Pons (tissue), 1 donor: ENCODE measurements at places on chromosomes 12 and 14.
A peak's percentile ranks its signal among the peaks of the same experiment; 100 is the strongest.

- no peak for DNase-seq
Measured at GRCh38 chr12:76275511-76276093, 72.6 kb downstream of the BBS10 start.

- no peak for DNase-seq
Measured at GRCh38 chr12:69052613-69053408, 119.8 kb upstream of the CPM start.

DNA sequence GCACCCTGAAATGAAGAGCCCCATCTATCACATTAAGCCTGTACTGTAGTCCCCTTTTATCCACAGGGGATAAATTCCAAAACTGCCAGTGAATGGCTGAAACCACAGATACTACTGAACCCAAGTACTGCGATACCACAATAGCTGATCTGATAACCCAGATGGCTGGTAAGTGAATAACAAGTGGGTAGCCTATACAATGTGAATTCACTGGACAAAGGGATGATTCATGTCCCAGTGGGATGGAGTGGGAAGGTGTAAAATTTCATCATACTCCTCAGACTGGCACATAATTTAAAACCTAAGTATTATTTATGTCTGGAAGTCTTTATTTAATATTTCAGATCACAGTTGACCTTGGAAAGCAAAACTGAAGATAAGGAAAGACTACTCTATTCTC lies 201.3 kb downstream of the GPHN start:
- DNase-seq, result peak; percentile 69

DNA sequence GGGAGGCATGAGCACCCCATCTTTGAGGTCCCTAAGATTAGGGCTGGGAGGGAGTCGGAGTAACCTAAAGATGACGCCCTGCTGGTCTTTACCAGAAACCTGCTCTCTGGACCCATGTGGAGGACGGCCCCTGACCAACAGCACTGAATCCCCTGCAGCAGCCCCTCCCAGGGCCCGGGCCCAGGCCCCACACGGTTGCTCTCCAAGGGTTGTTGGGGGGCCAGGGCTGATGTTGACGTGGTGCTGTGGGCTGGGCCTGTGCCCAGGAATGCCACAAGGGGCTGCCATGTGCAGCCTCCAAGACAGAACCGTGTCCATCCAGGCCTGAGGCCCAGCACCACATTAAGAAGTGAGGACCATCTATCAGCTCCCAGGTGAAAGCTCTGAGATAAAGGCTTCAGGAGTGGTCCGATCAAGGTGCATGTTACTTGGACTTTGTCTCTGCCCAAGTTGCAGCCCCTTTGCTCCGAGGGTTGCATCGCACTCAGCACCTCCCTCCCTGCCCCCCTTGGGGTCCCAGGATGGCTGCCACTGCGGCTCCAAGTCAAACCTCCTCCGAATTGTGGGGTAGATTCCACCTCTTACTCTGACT lies 29.6 kb downstream of the LRCOL1 start:
- DNase-seq, result no peak

DNA sequence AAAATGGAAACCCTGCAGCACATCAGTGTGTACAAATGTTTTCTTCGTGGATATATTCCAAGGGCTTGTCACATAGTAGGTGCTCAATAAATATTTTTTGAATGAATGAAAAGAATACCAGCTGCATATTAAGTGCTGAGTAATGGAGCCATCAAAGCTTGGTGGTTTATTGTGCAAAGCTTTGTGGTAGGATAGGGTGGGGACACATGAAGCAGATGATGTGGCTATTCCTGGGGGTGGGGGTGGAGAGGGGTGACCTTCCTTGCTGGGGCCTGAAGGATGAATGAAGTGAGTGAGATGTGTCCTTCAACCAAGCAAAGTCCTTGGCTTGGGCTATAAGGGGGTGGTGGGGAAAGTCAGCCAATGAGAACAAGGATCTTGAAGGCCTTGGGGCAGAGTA lies 4.3 kb upstream of the KRT81 start:
- no peak for DNase-seq

DNA sequence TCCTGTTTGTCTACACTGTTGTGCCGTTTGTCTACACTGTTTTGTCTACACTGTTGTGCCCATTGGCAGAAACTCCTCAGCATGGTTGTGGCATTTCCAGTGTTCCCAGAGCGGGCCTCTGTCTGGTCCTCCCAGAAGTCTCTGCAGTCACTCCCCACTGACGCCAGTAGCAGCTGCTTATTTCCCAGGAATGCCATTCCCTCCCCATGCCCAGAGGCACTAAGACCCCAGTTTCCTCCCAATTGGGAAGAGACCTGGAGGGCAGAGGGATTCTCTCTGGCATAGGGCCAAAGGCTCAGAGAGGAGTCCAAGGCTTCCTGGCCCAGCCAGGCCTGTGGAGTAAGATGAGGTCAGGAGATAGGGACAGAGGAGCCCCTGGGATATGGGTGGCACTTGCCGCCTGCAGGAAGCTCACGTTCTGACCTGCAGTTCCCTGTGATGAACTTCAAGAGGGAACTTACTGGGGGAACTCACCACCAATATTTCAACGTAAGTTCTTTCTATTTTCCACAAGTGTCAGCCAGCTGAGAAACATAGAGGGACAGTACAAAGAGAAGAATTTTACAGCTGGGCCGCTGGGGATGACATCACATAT lies 69.1 kb downstream of the TNFAIP2 start:
- no peak for DNase-seq

DNA sequence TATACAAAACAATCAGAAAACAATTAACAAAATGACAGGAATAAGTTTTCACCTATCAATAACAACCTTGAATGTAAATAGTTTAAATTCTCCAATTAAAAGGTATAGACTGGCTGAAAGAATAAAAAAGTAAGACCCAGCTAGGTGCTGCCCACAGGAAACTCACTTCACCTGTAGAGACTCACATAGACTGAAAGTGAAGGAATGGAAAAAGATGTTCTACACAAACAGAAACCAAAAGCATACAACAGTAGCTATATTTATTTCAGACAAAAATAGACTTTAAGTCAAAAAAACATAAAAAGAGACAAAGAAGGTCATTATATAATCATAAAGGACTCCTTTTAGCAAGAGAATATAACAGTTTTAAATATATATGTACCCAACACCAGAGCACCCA lies 152.4 kb upstream of the PWP1 start:
- DNase-seq, result no peak

- no peak for DNase-seq
Measured at GRCh38 chr12:14402697-14403096, 37.2 kb downstream of the ATF7IP start.

DNA sequence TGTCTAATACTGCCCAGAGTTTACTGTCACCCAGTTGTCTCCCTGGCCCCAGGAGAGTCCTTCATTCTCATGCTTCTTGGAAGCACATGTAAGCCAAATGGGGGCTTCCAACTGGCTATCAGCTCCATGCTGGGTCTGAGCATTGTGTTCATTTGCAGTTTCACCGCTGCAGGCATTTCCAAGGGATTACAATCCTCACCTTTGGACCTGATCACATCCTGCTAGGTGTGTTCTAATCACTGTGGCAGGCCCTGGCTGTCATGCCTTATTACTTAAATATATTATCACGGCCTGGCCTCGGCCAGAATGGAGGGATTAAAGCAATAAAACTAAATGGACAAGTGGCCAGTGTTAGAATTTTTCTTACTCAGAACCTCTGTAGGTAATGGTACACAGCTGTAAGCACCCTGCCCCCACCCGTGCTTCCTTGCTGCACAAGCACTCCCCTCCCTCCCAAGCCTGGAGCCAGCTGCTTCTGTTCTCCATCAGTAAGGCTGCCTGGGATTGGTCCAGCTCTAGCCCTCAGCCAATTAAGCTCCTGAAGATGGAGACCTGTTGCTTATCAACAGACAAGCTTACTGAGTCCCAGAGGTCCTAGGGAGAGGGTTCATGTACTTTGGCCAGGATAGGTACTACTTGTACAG lies 175.9 kb upstream of the RBM19 start:
- no peak for DNase-seq

- no peak for DNase-seq
Measured at GRCh38 chr12:91307957-91308670, 125.5 kb upstream of the DCN start.

DNA sequence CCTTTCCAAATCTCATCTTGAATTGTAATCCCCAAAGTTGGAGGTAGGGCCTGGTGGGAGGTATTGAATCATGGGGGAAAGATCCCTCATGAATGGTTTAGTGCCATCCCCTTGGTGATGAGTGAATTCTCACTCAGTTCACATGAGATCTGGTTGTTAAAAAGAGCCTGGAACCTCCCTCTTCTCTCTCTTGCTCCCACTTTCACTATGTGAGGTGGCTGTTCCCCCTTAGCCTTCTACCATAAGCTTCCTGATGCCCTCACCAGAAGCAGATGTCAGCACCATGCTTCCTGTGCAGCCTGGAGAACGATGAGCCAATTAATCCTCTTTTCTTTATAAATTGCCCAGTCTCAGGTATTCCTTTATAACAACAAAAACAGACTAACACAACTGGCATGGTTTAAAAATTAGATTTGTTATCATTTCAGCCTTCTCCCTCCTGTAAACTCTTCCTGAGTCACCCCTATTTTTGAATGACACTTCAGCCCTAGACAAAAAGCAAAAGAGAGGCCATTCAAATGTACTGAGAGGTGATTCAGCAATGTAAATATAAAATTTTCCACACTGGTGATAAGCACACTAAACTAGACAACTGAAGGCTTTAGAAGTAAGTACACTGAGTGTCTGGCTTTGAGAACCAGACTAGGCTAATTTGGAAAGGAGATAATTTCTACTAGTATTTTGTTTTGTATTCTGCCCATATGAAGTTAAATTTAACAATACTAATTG lies 212.1 kb upstream of the ABCD2 start:
- no peak for DNase-seq

- no peak for DNase-seq
Measured at GRCh38 chr12:70520847-70521246, 116.4 kb downstream of the PTPRB start.

- DNase-seq, result no peak
Measured at GRCh38 chr14:93054006-93054405, 61.7 kb downstream of the ITPK1 start.

DNA sequence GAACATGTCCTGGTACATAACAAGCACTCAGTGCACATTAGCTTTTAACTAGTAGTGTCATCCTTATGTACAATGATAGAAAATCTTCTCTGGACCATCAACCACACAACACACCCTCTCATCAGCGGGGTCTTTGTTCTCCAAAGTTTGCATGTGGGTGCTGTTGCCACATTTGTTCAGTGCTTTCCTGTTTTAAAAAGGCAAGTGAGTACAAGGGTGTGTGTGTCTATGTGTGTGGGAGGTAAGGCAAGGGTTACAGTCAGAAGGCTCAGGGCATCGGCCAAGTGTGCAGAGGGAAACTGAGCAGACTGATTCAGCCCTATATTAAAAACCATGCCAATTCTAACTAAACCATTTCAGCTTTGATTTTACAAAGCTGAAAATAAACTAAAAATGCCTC lies 17.9 kb downstream of the KRT76 start:
- DNase-seq, result no peak

DNA sequence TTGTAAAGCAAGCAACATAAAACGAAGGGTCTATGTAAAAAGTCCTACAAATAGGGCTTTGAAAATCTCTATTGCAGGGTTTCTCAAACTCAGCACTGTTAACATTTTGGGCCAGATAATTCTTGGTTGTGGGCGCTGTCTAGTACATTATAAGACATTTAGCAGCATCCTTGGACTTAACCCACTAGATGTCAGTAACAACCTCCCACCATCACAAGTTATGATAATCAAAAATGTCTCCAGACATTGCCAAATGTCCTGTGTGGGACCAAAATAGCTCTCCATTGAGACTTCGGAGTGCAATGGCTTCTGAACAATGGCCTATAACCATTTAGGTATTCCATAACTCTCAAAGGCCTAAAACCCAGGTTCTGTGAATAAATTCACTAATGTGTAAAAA lies 22.9 kb upstream of the DHRS7 start:
- no peak for DNase-seq

GRCh38 chr14:91205459-91205858 lies 39.0 kb downstream of the GPR68 start:
- DNase-seq, result no peak

DNA sequence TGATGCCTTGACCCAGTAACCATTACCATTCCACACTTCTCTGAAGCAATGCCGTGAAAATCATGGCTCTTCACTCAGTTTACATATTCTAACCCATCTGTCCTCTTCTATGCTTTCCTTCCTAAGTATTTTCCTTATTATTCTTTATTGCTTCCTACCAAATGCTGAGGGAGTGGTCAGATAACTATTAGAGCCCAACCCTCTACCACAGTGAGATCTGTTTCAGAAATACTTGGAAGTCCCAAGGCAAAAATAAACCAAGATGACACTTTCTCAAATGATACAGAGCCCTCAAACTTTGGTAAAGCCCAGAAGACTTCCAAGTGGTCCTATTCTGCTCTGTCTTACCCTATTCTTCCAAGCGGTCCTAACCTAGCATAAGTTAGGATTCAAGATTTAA lies 68.0 kb downstream of the MED13L start:
- no peak for DNase-seq

GRCh38 chr14:24013654-24014514 lies 25.2 kb downstream of the DHRS4L2 start:
- peak; percentile 89 for DNase-seq

DNA sequence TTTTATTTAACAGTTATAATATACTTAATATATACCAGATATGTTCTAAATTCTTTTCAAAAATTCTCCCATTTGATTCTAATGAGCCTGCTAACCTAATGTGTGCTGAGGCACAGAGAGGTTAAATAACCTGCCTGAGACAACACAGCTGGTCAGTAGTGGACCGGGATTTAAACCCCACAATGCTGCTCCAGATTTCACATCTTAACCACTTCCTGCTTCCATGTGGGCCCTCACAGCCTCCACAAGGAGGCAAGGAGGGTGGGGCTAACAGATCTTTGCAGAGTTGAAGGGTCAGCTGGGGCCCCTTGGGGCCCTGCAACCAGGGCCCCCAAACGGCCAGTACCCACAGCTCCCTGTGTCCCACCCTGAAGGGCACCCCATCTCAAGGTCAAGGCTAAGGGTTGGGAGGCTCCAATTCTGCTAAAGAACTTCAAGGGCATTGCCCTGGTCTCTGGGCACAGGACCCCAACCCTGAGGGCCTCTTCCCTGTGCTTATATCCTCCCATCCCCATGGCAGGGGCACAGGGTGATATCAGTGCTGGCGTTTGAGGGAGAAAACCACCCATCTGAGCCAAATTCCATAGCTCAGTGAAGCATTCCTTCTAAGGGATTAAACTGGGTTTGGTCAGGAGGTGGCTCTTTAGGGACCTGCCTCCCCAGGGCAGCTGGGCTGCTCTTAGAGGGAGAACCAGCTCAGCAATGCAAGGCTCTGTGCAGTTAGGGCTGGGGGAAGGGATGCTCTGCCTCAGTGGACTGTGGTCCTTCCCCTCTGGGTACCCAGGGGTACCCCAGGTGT lies 2.2 kb downstream of the KRT80 start:
- no peak for DNase-seq

DNA sequence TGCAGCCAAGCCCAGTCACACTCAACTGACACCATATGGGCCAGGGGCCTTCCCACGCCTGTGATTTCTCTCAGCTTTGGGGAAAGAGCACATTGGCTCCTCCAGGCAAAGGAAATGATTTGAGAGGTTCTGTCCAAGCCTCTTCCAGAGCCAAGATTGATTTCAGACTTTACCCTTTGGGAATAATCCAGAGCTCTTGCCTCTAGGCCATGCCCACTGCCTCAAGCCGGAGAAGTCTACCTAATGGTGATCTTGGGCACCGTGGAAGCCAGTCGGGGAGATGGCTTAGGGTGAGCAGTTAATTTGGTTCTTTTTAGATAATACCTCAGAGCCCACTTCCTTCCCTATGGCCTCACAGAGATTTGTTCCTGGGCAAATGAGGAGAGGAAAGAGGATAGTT lies 45.0 kb upstream of the NUAK1 start:
- no peak for DNase-seq

GRCh38 chr14:89246290-89246689 lies 170.7 kb downstream of the FOXN3 start:
- no peak for DNase-seq

- peak; percentile 69 for DNase-seq
Measured at GRCh38 chr12:6341417-6342139, at the start of gene TNFRSF1A. Gene TNFRSF1A, minus strand, starts transcription at chr12:6342076. Its CDS starts 262 bp downstream, at chr12:6341814.
